Stimulated activated CD8-positive, alpha-beta memory T cell treated with anti-CD3 and anti-CD28 coated beads, Interleukin-12 subunit alpha, Interleukin-12 subunit beta, amount 100 ng/mL, for 1 hour (primary cell): ENCODE measurements at places on chromosomes 6 and 20.

- DNase-seq: no peak
Measured at GRCh38 chr20:48788486-48789072, 39.2 kb downstream of the PREX1 start.

DNA sequence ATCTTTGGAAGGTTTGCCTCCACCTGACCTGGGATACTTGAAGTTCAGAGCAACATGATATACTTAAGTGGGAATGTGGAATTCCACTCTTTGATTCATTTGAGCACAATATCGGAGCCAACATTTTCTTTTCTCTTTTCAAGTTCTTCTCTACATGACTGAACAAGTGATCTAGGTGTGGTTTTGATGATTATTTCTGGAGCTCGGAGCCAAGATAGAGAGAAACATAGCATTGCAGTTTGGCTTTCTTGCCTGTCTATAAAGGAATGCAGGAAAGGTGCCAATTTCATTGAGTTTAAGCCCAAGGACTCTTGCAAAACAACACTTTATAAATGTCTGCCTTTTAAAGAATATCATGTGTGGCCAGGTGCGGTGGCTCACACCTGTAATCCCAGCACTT, 124.2 kb upstream of the FAM83B start:
- no peak for DNase-seq

DNA sequence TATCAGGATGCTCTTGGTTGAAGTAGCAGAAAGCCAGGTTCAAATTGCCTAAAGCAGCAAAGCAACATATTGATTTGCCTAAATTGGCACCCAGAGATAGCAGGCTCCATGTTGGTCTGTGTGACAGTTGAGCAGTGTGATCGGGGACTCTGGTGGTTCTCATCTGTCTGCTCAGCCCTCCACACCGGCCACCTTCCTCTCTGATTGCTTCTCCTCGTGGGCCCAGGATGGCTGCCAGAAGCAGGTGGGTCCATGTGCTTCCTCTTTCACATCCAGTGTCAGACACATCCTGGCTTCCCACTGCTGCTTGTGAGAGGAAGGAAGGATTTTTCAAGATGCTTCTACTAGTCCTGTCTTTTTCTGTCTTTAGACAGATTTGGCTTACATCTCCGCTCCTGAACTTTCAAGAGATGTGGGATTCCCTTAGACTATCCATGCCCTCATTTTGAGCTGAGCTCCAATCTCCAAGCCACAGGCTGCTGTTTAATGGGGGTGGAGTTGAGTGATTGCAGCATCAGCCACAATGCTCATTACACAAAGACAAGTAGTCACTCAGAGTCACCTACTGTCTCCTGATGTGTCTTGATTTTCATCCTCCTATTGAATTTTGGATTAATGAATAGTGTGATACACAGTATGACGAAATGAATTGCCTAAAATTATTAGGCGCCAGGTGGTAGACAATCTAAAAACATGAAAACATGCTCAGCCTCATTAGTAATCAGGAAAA, 122.2 kb downstream of the ZDHHC14 start:
- no peak for DNase-seq

DNA sequence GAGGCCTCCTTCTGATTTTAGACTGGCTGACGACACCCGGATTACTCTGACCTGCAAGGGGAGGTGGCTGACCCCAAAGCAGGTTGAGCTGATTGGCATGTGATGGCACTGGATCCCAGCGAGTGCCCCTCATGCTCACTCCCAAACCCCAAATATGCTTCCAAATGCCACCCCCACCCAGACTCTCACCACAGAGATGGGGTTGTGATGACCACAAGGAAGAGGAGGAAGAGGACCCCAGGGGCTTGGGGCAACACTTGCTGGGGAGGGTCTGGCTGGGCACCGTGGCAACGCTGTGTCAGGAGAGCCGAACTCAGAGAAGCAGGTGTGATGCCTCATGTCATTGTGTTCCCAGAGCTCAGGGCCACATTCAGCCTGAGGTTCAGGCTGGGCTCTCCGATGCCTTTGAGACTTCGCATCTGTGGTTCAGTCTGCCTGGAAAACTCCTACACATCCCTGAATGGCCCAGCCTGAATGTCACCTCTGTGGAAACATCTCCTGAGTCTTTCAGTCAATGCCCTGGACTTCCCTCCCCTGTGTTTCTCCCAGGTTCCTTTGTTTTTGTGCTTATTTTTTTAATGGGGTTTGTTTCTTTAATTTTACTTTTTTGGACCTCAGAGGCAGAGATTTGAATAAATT, 169.1 kb upstream of the PMEPA1 start:
- DNase-seq: no peak

DNA sequence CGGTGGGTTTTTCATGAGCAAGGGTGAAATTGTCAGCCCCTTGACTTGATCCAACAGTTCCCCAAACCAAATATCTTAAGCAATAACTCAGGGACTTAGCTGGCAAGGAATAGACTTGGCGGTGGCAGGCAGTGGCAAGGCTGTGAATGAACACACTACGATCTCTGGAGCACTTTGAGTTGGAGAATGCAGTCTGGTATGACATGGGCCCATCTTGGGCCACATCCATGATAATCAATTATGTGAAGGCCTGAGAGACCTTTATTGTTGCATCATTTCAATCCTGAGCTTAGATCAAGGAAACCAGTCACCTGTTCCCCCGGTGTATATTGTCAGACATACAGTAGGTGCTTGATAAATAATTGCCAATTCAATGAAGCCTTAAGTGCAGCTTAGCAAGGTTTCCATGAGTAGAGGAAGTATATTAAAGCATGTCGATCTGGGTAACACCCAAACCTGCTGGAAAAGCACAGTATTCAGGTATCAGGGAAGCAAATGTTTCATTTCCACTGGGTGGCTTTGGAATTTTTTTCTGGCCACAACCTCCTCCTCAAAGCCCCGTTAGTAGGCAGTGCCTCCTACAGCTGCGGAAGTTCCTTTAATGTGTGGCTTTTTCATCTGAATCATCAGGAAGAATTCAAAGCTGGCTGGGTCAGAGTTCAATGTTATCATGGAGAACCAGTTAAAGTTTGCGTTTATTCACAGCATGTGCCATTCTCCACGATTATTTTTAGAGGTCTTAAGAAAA, 10.2 kb downstream of the CASS4 start:
- no peak for DNase-seq

DNA sequence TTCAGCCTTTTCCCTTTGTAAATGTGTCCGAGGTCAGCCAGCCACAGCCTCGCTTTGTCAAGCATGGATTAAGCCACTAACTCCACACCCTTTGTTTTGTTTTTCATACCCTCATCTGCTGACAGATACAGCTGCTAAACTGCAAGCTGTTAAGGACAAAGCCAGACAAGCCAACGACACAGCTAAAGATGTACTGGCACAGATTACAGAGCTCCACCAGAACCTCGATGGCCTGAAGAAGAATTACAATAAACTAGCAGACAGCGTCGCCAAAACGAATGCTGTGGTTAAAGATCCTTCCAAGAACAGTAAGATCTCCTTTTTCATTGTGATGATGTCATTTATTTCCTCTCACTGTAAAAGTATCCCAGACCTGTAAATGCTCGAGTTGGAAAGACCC, 269.3 kb downstream of the ARHGAP18 start:
- no peak for DNase-seq

- no peak for DNase-seq
Measured at GRCh38 chr20:33567949-33568348, 78.1 kb downstream of the CBFA2T2 start.

- no peak for DNase-seq
Measured at GRCh38 chr6:17395112-17395511, 1.7 kb downstream of the CAP2 start.
